ENCODE measurements at places on chromosomes 4 and X.

- DNase-seq: no peak
Observed at GRCh38 chr4:181909368-181909767, 333.8 kb upstream of the TENM3 start.

GRCh38 chr4:137610960-137611359 lies 78.7 kb upstream of the PCDH18 start:
- peak; percentile 20 for DNase-seq

GRCh38 chr4:97984545-97985131 lies 158.6 kb downstream of the STPG2 start:
- DNase-seq: peak; percentile 44

DNA sequence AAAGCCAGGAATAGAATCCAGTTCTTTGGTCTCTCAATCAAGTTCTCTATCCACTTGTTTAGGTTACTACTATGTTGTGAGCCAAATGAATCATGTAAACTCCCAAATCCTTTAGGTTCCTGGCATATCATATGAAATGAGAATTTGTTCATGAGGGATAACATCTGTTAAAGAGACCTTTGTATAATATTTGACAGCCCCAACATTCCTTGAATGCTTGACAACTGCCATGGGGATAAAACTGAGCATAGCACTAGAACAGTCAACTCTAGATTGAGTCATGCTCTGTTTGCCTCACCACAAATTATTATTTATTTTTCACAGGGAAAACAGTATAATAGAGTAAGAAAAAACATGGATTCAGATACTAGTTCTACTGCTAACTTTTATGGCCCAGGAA lies 93.3 kb downstream of the NAA11 start:
- no peak for DNase-seq

DNA sequence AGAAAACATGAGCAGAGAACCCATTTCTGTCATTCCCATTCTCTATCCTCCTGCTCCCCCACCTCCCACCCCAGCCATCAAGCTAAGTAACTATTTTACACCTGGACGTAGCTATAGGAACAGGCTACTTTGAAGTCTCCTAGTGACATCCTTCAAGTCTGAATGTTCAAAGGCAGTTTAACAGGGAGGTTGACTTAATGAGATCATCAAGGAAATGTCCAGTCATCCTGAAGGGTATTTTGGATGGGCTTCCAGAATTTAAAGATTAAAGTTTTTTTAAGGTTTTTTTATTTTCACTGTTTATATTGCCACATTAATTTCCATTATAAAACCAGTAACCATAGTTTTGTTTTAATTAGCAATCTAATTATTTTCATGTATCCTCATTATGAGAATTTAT lies 41.1 kb downstream of the HPF1 start:
- no peak for DNase-seq

GRCh38 chrX:49840679-49841078 lies 11.6 kb downstream of the PAGE4 start:
- peak; percentile 97 for DNase-seq

DNA sequence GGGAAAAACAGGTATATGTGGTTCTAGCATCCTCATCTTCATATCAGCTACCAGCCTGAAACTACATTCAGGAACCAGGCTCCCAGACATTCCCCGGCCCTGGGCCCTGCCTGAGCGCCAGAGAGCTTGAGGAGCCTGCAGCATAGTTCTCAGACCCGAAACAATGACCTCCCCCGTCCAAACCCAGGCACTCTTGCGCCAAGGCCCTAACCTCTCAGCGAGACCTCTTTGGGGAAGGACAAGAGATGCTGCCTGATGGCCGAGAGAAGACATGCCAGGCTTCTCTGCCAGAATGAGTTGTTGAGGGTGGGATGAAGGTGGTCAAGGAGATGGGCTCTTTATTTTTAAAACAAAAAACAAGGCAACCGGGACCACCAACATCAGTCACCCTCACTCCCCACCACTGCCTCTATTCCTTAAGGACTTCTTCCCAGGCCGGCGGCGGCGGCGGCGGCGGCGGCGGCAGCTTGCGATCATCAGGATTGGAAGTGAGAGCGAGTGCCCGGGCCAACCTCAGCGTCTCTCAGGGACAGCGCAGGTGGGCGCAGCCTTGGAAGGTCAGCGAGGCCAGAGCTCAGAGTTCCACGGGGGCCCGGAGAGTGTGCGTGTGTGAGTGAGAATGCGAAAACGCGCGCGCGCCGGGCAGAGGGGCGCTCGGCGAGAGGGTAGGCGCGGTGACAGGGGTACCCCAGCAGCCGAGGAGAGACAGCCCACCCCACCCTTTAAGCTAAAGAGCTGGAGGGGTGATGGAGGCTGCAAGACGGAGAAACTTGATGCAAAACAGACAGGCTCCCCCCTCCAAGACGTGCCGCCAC lies 601 bp downstream of the INPP4B start:
- peak; percentile 51 for DNase-seq

DNA sequence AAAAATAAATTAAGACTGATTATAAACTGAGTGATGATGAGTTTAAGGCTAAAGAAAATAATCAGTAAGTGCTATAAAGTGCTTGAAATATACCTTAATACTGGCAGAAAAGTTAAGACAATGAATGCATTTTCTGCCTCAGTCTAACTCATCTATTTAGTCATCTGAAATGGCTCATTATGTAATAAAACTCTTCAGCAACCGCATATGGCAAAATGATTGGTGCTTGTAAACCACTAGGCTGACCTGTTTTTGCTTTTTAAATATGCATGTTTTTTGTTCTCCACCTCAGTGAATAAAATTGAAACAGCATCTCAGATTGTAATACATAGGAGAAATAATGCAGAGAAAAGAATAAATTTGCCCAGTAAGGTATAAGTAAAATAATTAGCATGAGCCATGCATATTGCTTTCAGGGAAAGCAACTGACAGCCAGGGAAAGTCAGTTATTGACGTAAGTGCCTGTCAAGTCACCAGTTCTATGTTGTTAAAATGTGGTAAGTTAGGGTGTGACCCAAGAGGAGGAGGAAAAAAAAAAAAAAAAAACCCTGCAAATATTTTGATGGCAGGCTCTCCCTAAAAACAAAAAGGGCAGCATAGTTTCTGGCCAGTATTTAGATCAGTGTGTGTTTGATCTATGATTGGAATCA lies 167.5 kb downstream of the PALLD start:
- DNase-seq: no peak

DNA sequence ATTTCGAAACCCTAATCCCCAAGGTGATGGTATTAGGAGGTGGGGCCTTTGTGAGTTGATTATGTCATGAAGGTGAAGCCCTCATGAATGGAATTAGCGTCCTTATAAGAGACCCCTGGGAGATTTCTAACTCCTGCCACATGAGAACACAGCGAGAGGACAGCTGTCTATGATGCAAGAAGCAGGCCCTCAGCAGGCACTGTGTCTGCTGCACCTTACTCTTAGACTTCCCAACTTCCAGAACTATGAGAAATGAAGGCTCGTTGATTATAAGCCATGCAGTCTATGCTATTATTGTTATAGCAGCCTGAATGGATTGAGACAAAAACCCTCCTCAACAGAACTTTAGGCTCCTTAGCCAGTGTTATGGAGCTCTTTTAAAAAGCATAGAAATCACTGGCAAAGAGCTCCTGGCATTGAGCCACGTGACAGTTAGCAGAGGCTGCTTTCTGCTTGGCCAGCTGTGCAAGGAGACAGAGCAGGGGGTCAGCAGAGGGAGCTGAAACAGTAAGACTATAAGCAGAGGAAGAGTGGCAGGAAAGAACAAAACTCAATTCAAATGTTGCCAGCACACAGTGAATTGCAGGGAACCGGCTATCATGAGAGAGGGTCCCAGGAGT lies 219.2 kb upstream of the FAT1 start:
- DNase-seq: no peak

DNA sequence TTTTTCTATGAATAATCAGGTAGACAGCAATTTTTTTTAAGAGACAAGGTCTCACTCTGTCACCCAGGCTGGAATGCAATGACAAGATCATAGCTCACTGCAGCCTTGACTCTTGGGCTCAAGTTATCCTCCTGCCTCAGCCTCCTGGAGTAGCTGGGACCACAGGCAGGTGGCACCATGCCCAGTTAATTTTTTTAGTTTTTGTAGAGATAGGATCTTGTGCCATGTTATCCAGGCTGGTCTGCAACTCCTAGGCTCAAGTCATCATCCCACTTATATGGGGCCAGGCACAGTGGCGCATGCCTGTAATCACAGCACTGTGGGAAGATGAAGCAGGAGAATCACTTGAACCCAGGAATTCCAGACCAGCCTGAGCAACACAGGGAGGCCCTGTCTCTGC lies 26.8 kb downstream of the AFAP1 start:
- DNase-seq: no peak

GRCh38 chrX:41419082-41419481 lies 28.1 kb upstream of the NYX start:
- DNase-seq: no peak

DNA sequence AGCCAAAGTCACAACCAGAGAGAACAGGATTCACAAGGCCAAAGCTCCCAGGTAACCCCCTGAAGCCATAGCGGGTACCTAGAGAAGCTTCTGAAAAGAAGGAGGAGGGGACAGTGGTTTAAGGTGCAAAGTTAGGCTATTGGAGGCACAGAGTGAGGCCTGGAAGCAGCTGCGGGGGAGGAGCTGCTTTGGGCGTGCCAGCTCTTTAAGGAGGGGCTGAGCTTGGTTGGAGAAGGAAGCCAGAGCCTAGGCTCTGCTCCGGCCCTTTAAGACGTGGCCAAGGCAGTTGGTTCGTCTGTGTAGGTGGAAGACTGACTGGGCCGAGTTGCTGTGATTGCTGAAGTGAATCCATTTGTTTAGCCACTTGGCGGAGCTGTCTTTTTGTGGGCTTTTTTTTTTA lies 1.5 kb downstream of the KLF8 start:
- no peak for DNase-seq

DNA sequence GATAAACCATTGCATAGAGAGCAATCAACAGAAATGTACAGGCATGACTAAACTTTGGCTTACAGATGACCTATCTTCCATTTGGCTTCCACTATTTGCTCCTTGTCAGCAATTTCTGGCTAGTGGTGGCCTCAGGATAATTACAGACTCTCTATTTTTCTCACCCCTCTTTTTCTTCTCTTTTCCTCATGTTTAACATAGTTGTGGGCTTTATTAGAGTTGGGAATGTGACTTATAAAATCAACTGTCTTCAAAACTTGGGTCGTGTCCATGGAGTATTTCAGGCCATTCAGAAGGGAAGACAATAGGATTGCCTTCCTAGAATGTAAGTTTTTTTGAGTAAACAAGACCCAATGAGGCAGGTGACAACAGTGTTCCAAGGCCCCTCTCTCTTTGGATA lies 236.2 kb downstream of the FRAS1 start:
- DNase-seq: no peak

- DNase-seq: peak; percentile 26
Observed at GRCh38 chr4:104693601-104694201, 199.0 kb upstream of the CXXC4 start.

- DNase-seq: peak; percentile 28
Observed at GRCh38 chrX:44344194-44344593, 722 bp upstream of the EFHC2 start.

DNA sequence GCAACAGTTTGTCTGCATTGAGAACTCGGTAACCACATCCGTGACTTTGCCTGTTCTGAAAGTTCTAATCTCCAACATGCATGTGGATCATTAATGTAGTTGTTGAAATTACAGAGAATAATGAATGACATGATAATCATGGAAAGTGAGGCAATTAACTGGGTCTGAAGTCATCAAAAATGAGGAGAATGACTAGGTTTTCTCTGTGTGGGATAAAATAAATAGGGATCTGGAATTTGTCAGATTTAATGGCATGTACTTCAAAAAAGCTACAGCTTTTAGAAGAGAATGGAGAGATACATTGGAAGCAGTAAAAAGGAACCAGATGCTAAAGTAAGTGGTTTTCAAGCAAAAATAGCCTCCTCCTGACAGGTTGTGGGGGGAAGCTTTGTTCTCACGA lies 59.3 kb downstream of the AFM start:
- DNase-seq: no peak

DNA sequence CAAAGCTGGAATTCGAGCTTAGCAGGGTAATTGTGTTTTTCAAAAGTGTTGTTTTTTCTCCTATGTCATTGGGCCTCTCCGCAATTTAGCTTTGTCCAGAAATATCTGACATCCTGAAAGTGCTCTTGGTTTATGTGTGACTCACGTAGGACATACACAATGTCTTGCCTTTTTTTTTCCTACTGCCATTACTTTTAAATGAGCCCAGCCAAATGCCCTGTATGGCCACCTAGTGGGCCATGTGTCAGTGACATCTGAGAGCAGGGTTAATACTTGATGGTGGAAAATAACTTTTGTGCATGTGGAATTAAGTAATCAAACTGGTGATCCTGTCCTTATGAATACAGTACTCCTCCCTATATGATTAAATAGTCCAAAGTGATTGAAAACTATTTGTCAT lies 1411.1 kb upstream of the TENM3 start:
- peak; percentile 10 for DNase-seq

- DNase-seq: no peak
Observed at GRCh38 chrX:53324085-53324484, 42.7 kb upstream of the IQSEC2 start.

DNA sequence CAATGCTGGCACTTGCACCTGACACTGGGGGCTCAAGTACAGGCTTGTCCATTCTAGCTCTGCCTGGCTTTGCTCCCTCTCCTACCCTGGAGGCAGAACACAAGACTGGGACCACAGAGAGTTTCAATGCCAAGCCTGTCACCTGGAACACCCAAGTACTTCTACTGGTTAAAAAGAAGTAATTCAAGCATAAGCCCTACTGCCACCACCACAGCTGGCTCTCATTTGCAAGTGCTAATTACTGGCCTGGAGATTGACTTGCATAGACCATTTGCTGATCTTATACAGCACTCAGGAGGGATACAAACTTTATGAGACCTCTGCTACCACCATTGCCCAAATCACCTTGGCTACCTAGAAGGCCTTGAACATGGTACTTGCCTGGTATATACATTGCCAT lies 1550.9 kb downstream of the C4orf33 start:
- no peak for DNase-seq

DNA sequence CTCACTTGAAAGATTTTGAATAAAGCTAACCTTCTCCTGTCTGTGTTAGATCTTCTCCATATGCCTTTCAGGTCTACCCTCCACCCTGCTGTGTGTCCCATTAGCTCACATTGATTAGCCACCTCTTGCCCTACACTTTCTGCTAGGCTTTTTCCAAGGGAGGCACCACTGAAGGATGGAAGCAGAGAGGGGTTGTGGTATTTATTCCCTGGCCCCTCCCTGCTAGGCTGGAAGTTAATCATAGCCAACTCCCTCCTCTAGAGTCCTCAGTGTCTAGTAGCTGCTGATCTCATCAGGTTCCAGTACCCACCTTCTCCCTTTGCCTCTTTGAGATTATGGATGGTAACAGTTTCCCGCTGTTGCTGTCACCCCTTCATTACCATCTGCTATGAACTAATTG lies 8.9 kb upstream of the SMIM43 start:
- DNase-seq: no peak

- DNase-seq: no peak
Observed at GRCh38 chr4:48129307-48130014, 4.6 kb downstream of the TXK start.

Measured in DMS53 (cell line).